ENCODE measurements at places on chromosomes 5 and 9.
A peak's percentile ranks its signal among the peaks of the same experiment; 100 is the strongest.

- DNase-seq, result no peak
Observed at GRCh38 chr9:86626802-86627201, 272.6 kb upstream of the TUT7 start.

DNA sequence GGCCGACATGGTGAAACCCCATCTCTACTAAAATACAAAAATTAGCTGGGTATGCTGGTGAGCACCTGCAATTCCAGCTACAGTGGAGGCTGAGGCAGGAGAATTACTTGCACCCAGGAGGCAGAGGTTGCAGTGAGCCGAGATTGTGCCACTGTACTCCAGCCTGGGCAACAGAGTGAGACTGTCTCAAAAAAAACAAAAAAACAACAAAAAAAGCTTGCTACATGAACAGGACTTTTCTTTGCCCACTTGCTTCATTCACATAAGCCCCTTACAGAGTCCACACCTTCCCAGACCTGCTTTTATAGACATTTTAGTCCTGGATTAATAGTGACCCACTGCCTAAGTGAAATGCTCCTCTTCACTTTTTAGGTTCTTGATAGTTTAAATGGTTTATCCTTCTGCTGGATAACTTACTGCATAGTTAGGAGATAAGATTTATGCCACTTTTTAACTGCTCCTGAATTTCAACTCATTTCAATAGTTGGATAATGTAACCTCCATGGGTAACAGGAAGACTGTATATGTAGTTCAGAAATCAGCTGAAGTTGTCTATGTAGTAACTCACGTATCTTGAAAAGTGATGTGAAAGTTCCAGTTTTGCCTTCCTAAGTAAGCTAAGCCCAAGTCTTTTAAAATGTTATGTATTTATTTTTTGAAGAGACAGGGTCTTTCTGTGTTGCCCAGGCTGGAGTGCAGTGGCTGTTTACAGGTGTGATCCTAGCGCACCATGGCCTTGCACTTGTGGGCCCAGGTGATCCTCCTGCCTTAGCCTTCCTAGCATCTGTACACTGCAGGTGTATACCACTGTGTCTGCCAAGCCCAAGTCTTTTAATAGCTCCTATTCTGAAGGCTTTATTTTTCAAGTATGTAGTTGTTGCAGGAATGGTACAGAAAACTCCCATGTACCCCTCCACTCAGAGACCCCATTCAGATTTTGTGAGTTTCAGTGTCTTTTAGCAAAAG is 19.7 kb downstream of the SUB1 start:
- DNase-seq, result no peak

DNA sequence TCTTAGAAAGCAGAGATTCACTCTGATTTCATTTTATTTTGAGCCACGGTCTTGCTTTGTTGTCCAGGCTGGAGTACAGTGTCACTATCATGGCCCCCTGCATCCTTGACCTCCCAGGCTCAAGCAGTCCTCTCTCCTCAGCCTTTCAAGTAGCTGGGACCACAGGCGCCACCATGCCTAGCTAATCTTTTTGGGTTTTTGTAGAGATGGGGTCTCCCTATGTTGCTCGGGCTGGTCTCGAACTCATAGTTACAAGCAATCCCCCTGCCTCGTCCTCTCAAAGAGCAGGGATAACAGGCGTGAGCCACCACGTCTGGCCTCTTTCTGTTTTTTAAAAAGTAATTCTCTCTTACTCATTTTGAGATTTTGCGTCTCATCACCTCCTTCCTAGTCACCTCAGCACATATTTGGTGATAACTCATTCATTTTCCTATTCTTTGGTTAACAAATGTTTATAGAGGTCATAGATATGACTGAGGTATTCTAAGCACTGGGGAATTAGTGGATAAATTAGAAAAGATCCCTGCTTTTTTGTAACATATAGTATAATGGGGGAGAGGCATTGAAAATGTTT is 10.8 kb upstream of the DCP2 start:
- no peak for DNase-seq

- DNase-seq, result no peak
Observed at GRCh38 chr5:59529239-59529638, 364.3 kb downstream of the PDE4D start.

GRCh38 chr9:107594908-107595530 is 105.5 kb upstream of the KLF4 start:
- DNase-seq, result no peak

DNA sequence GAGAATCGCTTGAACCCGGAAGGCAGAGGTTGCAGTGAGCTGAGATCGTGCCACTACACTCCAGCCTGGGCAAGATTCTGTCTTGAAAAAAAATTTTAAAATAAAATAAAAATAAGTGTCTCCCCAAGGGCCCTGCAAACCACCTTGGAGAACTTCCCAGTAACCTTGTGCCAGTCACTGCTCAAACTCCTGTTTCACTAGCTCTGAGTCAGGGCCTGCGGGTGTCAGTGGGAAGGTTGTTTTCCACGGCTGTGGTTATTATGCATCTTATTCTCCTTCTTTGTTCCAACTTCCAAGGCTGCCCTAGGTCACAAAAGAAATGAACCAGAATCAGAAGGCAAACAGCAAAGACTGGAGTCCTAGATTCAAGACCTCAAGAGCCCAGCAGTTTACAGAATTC is 246.7 kb downstream of the ADAMTSL1 start:
- no peak for DNase-seq

DNA sequence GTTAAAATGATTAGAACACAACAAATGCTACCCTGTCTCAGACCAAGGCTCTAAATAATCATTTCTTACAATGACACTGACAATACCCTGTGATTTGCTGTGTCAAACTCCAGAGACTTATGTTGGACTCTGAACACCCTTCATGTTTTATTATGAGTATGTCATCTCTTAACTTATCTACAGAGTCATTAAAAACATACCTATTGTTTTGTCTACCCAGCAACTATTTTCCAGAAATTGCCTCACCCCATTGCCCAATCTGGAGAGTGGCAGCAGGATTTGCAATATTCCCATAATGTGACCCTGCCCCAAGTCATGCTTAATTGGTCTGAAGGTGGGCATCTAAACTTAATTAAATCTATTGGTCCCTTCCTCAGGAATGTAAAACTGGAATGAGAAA is 23.0 kb upstream of the KIF2A start:
- DNase-seq, result no peak

- no peak for DNase-seq
Observed at GRCh38 chr5:40437452-40437861, 242.3 kb upstream of the PTGER4 start.

DNA sequence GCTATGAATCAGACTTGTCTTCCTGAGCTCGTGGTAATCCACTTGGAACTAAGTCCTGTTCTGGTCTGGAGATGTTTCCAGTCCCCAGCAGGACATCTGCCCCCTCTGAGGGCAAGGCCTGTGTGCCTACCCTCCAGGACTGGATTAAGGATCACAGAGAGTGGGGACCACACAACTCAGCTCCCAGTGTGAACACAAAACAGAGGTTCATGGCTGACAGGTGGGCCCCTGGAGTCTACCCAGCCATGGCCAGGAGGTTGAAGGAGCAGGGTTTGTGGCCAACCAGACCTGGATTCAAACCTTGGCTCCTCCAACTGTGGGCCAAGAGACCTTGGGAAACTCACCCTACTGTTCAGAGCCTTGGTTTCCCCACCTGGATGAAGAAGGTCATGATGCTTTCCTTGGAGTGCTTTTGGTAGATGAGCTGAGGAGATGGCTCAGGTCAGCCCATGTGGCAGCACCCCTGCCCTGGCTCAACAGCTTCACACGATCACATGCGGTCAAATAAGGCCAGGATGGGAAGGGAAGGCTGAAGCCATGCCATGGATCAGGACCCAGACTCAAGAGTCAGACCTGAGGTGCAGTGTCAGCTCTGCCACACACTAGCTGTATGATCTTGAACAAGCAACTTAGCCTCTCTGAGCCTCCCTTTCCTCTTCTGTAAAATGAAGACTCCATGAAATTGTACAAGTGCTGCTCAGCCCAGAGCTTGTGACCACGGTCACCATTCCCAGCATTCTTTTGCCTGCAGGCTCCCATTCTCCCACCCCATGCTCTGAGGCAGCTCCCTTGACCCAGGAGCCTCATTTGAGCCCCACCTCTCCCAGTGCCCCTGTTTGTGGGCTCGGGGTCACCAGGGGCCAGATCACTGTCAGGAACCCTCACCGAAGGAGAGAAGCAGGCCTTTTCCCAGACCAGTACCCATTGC is 27.3 kb upstream of the ANGPTL2 start:
- no peak for DNase-seq

GRCh38 chr5:176901260-176902101 is 2.3 kb upstream of the HK3 start:
- DNase-seq, result peak; percentile 81

DNA sequence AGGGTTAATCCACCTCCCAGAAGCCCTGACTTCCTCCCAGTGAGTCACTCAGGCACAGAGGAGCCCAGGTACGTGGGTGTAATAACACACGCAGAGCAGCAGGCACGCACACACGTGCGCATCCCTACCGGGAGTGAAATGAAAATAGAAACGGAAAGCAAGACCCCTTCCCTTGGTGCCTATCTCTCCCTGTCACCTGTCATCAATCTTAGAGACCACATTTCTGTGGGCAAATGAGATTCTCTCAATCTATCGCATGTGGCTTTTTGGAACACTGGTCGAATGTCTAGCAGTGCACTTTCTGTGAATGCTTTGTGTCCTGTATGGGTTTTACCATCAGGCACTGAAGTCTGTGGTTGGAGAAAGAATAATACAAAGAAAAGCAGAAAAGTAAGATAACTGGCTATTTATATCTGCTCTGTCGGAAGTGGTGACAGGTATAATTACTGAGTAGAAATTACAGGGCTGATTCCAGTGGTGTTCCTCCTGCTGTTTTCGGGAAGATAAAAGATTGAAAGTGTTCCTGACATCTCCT is 137.7 kb upstream of the GRIA1 start:
- peak; percentile 56 for DNase-seq

DNA sequence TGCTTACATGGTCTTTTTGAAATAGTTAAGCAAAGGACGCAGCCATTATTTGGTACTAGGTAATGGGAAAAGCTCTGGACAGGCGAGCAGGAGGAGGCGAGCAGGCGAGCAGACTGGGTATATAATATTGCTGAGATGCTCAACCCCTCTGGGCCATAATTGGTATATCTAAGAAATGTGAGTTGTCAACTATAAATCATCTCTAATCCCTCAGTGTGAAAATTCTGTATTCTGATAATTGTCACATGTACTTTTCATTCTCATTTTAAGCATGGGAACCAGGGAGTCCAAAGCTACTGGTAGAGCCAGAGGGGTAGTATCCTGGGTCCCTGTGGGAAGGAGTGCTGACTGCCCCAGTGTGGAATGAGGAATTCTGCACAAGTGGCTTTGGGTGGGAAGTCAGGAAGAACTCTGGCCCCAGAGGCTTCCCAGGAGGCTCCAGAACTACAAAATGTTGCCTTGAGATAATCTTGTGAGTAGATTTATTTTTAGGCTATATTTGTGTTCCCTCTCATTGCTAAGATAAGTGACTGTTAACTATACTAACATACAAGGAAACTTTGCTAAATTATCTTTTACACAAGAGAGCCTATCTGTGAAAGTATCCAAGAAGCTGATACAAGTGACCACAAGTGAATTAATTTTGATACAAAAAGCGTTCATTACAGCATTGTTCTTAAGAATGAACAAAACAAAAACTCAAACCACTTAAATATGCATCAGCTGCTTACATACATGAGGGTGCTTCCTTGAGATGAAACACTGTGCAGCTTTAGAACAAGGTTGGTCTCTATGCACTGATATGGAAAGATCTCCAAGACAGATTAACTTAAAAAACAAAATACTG is 70.5 kb upstream of the TNFAIP8 start:
- DNase-seq, result no peak
